Stimulated activated CD4-positive, alpha-beta T cell treated with anti-CD3 and anti-CD28 coated beads, Interleukin-4, amount 100 ng/mL, for 1 hour (primary cell): ENCODE measurements at places on chromosomes 11 and 22.

GRCh38 chr11:33942954-33943353 lies 51.1 kb upstream of the LMO2 start:
- no peak for DNase-seq

- no peak for DNase-seq
These were observed 1089.3 kb downstream of the FAM181B start for GRCh38 chr11:81644239-81644840.

DNA sequence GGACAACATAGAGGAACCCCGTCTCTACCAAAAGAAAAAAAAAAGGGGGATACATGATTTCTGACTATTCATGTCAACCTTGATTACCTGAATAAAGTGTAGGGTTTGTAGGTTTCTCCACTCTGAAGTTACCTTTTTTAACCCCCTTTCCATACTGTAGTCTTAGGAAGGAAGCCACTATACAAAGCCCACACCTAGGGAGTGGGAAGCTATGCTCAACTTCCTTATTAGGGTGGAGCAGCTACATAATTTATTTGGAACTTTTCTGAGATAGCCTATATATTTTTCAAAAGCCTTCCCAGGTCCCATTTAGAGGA lies 582 bp upstream of the ATP6V1E1 start:
- no peak for DNase-seq

DNA sequence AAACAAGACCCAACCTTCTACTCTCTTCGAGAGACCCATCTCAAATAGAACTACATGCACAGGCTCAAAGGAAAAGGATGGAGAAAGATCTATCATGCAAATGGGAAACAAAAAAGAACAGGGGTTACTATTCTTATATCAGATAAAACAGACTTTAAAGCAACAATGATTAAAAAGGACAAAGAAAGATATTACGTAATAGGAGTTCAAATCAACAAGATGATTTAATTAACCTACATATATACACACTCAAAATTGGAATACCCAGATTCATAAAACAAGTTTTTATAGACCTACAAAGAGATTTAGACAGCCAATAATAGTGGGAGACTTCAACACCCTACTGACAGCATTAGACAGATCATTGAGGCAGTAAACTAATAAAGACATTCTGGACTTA lies 536.6 kb upstream of the RAG2 start:
- DNase-seq, result no peak

- DNase-seq, result no peak
These were observed 28.7 kb downstream of the PDGFB start for GRCh38 chr22:39216143-39216490.

- DNase-seq, result no peak
These were observed 67.1 kb upstream of the CARD18 start for GRCh38 chr11:105206633-105207032.

GRCh38 chr11:124108156-124108555 lies 7.1 kb upstream of the VWA5A start:
- DNase-seq, result no peak

DNA sequence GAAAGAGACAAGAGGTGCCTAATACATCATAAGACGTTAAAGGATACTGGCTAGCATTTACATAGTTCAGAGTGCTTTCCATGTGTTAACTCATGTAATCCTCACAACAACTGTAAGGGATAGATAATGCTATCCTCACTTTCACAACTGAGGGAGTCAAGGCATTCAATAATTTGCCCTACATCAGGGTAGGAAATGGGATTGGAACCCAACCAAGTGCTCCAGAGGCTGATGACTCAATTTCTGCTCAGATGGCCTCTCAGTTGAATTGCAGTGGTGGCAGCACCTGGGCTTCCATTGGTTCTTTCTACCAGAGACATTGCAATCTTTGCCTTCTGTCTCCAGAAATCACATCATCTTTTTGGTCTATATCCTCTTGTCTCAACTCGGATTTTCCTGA lies 232.9 kb downstream of the ETS1 start:
- no peak for DNase-seq

GRCh38 chr11:22677153-22677903 lies 10.9 kb downstream of the GAS2 start:
- no peak for DNase-seq

- DNase-seq, result no peak
These were observed 13.4 kb downstream of the DGCR2 start for GRCh38 chr22:19108807-19109197.

GRCh38 chr22:46763051-46763705 lies 728 bp downstream of the TBC1D22A start:
- no peak for DNase-seq

DNA sequence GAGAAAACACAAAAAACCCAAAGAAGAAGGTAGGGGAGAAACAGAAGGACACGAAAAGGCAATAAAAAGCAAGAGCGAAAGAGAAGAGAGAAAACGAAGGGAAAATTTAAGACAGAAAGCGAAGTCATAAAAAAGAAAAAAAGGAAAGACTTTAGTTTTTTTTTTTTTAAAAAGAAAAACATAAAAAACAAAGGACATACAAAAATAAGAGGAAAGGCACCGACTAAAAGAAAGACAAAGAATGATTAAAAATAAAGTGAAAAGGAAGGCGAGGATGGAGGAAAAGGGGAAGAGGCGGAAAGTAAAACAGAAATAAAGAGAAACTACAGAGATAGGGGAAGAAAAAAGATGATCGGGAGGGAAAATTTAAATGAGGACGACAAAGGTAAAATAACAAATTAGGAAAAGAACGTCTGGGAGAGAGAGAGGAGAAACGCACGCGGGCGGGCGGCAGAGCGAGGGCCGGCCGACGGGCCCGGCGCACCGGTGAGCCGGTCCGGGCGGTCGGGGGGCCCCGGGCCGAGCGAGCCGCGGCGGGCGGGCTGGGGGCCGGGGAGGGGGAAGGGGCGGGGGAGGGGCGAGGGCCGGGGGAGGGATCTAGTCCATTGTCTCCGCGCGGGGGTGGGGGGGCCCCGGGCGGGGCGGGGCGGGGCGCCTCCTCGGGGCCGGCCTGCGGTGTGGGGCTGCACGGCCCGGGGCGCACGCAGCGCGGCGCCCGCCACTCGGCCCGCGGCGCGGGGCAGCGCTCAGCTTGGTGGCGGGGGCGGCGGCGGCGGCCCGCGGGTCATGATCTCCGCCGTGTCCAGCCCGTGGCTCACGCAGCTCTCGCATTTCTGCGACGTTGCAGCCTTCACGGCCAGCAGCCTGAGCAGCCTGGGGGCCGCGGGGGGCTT lies at the start of gene TBX1:
Gene TBX1, plus strand, starts transcription at position 721 of the 893 bp plus-strand sequence. Its CDS starts 66 bp downstream, at position 787.
- no peak for DNase-seq
